ENCODE measurements at places on chromosomes 4 and X. TPM values are rescaled to one million over a fixed set of nuclear protein-coding genes. Genes with fewer than 3 reads are reported as not detected.

Gene CD38
- polyA plus RNA-seq: 1.4 TPM

Gene TMPRSS11F
- not detected for polyA plus RNA-seq

DNA sequence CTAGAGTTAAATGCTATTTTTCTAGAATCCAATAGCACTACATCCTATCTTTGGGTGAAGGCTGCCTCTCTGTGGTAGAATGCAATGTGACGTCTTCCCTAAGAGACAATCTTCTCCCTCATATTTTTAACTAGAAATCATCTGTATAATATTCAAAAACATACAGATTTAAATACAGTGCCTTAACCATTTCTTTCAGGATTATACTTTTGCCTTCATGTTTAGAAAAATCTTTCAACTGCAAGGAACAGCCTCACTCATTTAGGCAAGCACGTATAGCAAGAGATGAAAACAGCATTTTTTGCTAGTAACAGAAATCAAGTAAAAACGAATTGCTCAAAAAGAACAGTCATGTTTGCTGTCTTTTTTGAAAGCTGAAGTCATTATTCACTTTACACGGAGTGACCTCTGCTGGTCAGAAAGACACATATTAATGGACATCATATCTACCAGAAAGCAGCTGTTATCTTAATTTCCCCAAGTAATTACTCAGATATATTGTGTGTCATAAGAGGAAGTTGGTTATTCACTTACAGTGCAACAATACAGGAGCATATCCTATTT is 422.3 kb downstream of the STPG2 start:
- no peak for DNase-seq

Gene HMX1
- polyA plus RNA-seq: not detected

GRCh38 chr4:23260511-23260910 is 567.8 kb downstream of the GBA3 start:
- no peak for DNase-seq

GRCh38 chr4:95180531-95181242 is 368.1 kb downstream of the UNC5C start:
- DNase-seq: no peak

Gene RASSF6
- 6.0 TPM for polyA plus RNA-seq

- no peak for DNase-seq
Measured at GRCh38 chrX:70172221-70172620, 5.1 kb upstream of the DGAT2L6 start.

Gene UGT2B15
- 0.08 TPM for polyA plus RNA-seq

Gene DKK2
- 1.5 TPM for polyA plus RNA-seq

GRCh38 chrX:28189011-28189410 is 207.8 kb upstream of the DCAF8L1 start:
- no peak for DNase-seq

- no peak for DNase-seq
Measured at GRCh38 chr4:89067417-89067816, 10.4 kb upstream of the FAM13A start.

Gene GABRE
- polyA plus RNA-seq: 9.4 TPM
